ENCODE measurements at places on chromosomes 3 and 15. TPM values are rescaled to one million over a fixed set of nuclear protein-coding genes. Genes with fewer than 3 reads are reported as not detected.

The AADAC gene
- total RNA-seq: not detected

The PCOLCE2 gene
- total RNA-seq: not detected

The CHDH gene
- total RNA-seq: 10.7 TPM

- H3K36me3 ChIP-seq: peaks cover 26% of the 10 kb centered on the region
- H3K4me1 ChIP-seq: peaks cover 52% of the 10 kb centered on the region
- H3K27ac ChIP-seq: peak overlapping the region; percentile 74
- H3K4me3 ChIP-seq: peak overlapping the region; percentile 81
These were observed 1.8 kb downstream of the SMAD3 start for GRCh38 chr15:67066959-67067853.

- no peak for DNase-seq
- H3K27me3 ChIP-seq: no peaks in the 10 kb centered on the region
- no peak overlapping the region for H3K4me3 ChIP-seq
These were observed 8.7 kb downstream of the HLTF start for GRCh38 chr3:149077628-149078027.

GRCh38 chr3:113174801-113175485, 36.4 kb upstream of the BOC start:
- H3K36me3 ChIP-seq: no peaks in the 10 kb centered on the region
- H3K4me3 ChIP-seq: no peak overlapping the region
- peaks cover 2% of the 10 kb centered on the region for H3K27me3 ChIP-seq
- H3K27ac ChIP-seq: no peak overlapping the region
- H3K4me1 ChIP-seq: no peaks in the 10 kb centered on the region

DNA sequence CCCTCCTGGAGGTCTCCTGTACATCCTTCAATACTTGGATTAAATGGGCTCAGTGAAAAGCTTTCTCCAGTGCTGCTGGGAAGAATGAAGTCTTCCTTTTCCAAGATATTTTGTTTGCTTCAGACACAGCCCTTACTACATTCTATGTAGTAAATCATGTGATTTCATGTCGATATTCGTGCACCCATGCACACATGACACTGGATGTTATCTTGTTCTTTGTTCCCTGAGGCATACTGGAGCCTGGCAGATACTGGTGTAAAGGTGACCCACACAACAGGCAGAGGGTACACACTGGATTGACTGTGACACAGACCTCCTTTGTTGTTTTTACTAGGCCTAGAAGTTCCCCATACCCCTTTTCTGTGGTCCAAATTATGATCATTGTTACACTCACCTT, 40.3 kb upstream of the ATP2C1 start:
- peaks cover 33% of the 10 kb centered on the region for H3K4me1 ChIP-seq
- no peak for DNase-seq
- no peak overlapping the region for H3K27ac ChIP-seq
- H3K36me3 ChIP-seq: no peaks in the 10 kb centered on the region
- H3K4me3 ChIP-seq: no peak overlapping the region

DNA sequence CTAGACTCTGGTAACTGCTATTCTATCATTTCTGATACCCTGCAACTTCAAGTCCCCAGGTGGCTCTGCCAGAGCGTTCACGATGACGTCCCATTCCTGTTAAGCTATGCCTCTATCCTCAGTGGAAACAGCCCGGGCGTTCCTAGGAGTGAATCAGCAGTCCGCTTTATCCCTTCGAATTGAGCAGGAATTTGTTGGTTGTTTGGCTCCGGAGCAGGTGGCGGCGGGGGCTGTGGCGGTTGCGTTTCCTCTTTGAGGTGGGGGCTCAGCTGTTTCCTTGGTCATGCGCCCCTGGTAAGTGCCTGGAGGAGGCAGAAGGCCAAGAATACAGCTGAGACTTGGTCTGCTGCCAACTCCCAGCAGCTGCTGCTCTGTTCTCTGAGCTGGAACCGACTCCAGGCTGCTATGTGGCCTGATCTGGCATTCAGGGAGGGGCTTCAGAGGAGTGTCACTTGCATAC, 25.2 kb downstream of the ARPP21 start:
- H3K4me1 ChIP-seq: no peaks in the 10 kb centered on the region
- H3K4me3 ChIP-seq: no peak overlapping the region
- no peak for DNase-seq
- H3K27me3 ChIP-seq: no peaks in the 10 kb centered on the region
- no peaks in the 10 kb centered on the region for H3K36me3 ChIP-seq

- peak; percentile 64 for DNase-seq
- H3K4me1 ChIP-seq: peaks cover 68% of the 10 kb centered on the region
- H3K36me3 ChIP-seq: peaks cover 86% of the 10 kb centered on the region
- H3K27me3 ChIP-seq: no peaks in the 10 kb centered on the region
- peak overlapping the region; percentile 64 for H3K27ac ChIP-seq
These were observed 47.0 kb downstream of the OXNAD1 start for GRCh38 chr3:16311960-16312451.

All from activated T-helper 2 cell treated with anti-CD3 and anti-CD28 coated beads, Interferon-gamma antibody, Interleukin-2, Interleukin-4, amounts not matched to agents 10 μg/mL and 5 μg/mL and 100 μg/mL, durations not matched to agents 14 hours and 24 hours and 36 hours (primary cell).